Sciatic nerve (tissue), 2 donors: ENCODE measurements at places on chromosomes 12 and 14.

GRCh38 chr12:127393896-127394295, 873.1 kb upstream of the TMEM132C start:
- no peak for DNase-seq

DNA sequence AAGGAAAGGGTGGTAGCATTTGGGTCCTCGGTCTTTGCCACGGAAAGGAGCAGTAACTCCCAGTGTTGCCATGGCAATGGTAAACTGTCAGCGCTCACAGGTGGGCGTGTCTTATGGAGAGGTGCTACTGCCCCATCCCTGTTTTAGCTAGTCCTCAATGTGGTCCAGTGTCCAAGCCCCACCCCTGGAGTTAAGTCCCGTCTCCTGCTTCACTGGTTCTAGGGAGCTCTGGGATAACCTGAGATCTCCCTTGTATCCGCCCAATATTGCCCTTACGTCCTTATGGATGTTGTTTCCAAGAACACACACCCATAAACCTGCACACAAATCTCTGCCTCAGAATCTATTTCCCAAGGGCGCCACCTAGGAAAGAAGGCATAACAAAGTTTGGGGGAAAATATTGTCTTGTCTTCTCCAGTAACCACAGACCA, 64.2 kb downstream of the SPRING1 start:
- DNase-seq = no peak

DNA sequence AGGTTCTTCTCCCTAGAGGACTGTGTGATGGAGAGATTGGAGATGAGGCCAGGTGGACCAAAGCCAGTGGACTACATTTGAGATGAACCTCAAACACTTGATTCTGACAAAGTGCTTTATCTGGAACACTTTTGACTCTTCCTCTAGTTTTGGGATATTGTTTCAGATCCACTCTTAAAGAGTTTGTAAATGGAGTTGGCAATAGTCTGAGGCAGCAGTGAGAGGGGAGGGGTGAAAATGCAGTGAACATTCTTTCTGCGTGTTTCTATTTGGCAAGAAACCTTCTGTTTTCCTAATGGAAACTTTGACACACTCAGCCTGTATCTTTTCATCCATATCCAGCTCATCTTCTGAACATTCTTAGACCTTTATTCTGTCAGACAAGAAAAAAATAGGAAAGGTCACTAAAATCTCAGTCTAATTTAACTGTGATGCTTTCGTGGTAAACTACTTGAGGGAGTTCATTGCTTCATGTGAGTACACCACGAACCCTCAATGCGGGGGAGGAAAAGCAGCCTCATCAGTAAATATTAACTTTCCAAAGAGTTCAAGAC, 57.4 kb upstream of the KCNJ8 start:
- no peak for DNase-seq

GRCh38 chr14:101369194-101369915, 191.9 kb upstream of the DIO3 start:
- DNase-seq = no peak

GRCh38 chr12:93852173-93852591, 175.0 kb downstream of the CRADD start:
- DNase-seq = no peak

DNA sequence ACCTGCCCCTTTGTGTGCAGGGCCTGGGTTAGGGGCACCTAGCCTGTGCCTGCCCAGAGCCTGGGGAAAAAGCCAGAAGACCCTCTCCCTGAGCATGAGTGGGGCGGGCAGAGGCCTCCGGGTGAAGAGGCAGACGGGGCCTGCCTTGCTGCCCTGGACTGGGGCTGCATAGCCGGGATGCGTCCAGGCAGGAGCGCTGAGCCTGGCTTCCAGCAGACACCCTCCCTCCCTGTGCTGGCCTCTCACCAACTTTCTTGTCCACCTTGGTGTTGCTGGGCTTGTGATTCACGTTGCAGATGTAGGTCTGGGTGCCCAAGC, 216.1 kb downstream of the TMEM121 start:
- DNase-seq = no peak

DNA sequence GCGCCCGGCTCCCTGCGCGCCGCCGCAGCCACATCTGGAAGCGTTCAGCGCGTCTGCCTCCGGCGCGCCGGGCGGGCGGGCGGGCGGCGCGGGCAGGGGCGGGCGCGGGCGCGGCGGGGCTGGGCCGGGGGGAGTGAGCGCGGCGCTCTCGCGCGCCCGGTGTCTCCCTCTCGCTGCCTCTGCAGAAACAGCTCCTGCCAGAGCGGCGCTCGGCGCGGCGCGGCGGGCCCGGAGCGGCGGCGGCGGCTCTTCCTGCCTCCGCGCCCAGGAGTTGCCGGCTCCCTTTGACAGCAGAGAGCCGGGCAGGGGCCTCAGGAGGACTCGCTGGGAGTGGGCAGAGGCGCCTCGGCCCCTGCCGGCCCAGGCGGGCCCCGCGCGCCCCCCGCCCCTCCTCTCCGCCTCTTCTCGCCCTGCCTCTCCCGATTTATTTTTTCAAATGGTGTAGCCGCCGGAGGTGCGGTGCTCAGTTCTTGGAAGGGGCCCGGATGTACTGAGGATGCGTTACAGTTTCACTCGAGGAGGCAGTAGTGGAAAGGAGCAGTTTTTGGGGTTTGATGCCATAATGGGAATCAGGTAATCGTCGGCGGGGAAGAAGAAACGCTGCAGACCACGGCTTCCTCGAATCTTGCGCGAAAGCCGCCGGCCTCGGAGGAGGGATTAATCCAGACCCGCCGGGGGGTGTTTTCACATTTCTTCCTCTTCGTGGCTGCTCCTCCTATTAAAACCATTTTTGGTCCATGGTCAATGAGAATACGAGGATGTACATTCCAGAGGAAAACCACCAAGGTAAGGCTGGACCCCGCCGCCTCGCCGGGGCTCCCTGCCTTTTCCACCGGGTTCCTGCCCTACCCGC, at the start of gene CACNA1C:
TSS of gene CACNA1C (plus strand) at position 162 of the 853 bp plus-strand sequence. CDS start at position 738, 576 bp downstream.
- DNase-seq = peak; percentile 73

DNA sequence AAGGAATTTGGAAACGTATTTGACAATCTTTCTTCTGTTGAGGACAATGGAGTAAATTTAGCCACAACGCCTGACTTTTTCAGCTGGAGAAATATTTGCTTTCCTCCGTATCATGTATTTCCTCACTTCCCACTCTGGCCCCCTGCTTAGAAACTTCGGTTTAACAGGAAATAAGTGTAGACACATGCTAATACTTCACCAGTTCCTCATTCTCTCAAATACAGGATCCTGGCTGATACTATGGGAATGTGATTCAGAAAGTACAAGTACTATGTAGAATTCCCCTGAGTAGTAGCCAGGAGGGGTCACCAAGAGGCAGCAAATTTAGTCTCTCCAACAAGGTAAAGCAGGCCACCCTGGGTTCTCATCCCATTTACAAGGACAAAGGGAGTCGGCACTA, 58.0 kb downstream of the FAR2 start:
- DNase-seq = no peak

GRCh38 chr14:23310546-23310945, 3.9 kb downstream of the BCL2L2 start:
- no peak for DNase-seq

DNA sequence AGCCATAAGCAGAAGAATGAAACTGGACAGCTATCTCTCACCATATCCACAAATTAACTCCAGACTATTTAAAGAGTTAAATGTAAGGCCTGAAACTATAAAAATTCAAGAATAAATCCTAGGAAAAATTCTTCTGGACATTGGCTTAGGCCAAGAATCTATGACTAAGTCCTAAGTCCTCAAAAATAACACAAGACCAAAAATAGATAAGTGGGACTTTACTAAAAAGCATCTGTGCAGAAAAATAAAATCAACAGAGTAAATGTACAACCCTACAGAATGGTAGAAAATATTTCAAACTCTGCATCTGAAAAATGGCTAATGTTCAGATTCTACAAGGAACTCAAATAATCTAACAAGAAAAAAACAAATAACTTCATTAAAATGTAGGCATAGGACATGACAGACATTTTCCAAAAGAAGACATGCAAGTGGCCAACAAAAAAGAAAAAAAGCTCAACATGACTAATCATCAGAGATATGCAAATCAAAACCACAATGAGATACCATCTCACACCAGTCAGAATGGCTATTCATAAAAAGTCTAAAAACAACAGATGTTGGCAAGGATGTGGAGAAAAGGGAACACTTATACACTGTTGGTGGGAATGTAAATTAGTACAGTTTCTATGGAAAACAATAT, 61.0 kb upstream of the PPFIA2 start:
- no peak for DNase-seq

GRCh38 chr14:54140551-54140950, 183.9 kb upstream of the BMP4 start:
- DNase-seq = no peak

- DNase-seq = no peak
Measured at GRCh38 chr12:76820888-76821482, 57.1 kb downstream of the ZDHHC17 start.

- DNase-seq = no peak
Measured at GRCh38 chr12:11397366-11397765, 2.0 kb upstream of the PRB2 start.

- no peak for DNase-seq
Measured at GRCh38 chr12:79366374-79366773, 324.4 kb downstream of the PAWR start.

GRCh38 chr12:117646520-117646919, 285.1 kb upstream of the NOS1 start:
- DNase-seq = no peak

DNA sequence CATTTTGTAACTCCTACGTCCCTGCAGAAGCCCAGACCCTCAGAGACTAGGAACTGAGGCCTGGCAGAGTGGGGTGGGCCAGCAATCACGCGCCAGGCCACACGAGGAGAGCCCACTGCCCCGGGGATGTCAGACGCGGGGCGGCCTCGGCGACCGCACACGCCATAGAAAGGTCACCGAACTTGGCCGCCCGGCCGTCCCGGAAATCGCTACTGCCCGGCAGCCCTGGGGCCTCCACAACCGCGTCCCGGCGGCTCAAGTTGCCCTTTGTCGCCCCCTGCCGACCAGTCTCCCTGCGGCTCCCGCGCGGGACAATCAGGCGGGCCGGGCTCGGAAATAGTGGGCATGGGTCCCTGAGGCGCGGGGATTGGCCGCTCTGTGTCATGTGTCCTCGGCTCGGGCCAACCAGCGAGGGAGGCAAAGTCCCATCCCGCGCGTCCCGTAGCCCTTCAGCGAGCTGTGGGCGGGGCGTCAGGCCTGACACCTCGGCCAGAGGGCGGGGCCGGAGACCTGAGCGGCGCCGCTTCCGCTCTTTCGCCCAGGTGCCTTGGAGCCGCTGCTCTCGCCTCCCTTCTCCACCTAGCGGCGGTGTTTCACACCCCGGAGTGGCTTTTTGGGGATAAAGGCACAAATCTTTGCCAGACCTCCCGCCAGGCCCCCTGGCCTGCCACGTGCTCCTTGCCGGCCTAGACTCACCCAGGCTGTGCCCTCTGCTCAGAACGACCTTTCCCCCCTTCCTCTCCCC, 33.4 kb upstream of the DEGS2 start:
- DNase-seq = peak; percentile 99

DNA sequence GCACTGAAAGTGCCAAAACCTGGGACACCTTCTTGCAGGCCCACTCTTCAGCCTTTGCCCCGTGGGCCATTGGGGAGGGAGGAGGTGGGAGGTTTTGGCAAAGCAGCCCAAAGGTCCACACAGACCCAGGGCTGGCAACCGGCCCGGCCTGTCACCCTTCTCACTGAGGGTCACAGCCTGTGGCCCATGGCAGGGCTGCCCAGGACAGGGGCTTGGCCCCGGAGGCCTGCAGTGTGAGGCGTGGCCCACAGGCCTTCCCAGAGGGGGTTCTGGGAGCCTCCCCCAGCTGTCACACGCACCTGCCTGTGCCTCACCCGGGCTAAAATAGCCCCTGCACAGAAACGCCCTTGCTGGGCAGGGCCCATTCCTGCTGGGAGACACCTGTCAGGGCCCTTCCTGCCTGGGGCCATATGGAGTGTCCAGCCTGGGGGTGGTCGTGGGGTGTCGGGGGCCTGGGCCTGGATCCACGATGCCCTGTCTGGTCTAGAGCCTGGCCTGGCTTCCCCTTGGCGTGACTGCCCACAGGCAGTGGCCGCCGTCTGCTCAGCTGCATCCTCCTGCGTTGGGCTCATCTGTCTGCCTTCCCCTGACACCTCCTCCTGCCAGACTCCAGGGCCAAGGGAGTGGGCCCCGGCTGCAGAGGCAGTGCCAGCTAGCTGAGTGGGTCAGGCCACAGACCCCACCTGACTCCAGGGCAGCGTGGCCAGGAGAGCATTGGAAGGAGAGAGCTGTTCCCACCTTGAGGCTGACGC, 19.2 kb downstream of the PACS2 start:
- DNase-seq = no peak

GRCh38 chr12:130357241-130357640, 19.6 kb downstream of the PIWIL1 start:
- DNase-seq = no peak

GRCh38 chr12:110023059-110023980, 24.1 kb downstream of the ANKRD13A start:
- no peak for DNase-seq

- DNase-seq = no peak
Measured at GRCh38 chr12:106150555-106150954, 11.8 kb upstream of the NUAK1 start.

DNA sequence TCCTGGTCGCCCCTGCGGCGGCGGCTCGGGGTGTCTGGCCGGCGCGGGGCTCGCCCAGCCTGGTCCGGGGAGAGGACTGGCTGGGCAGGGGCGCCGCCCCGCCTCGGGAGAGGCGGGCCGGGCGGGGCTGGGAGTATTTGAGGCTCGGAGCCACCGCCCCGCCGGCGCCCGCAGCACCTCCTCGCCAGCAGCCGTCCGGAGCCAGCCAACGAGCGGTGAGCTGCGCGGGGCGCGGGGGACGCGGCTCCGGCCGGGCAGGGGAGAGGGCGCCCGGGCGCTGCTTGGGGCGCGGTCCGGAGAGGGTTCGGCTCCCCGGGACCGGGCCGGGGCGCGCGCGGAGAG, at the start of gene LGALS3:
TSS of gene LGALS3 (plus strand) at position 167 of the 342 bp plus-strand sequence. CDS start 8,122 bp downstream, outside the sequence.
- peak; percentile 84 for DNase-seq

- DNase-seq = no peak
Measured at GRCh38 chr12:107105410-107105703, 12.0 kb upstream of the CRY1 start.

- DNase-seq = peak; percentile 67
Measured at GRCh38 chr12:108773798-108774788, 42.8 kb upstream of the CORO1C start.

- DNase-seq = no peak
Measured at GRCh38 chr14:73014105-73014504, 12.8 kb downstream of the ZFYVE1 start.

DNA sequence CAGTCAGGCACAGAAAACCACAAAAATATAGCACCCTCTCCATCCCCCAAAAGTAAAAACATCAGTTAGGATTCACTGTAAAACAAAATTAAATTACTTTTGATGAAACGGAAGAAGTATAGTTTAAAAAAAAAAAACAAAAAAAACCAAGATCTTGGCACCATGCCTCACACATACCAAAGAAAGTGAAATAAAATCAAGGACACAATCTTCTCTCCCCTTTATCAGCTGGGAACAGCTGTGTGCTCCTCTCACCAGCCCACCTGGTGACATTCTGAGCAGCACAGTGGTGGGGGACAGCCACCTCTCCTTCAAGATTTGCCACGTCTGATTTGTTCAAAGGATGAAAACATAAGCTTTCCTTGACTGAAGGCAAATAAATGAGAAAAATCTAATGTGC, 55.5 kb downstream of the ESR2 start:
- DNase-seq = no peak

- no peak for DNase-seq
Measured at GRCh38 chr14:36226164-36226563, 49.6 kb upstream of the PTCSC3 start.
